ENCODE measurements at places on chromosomes 1 and 21. TPM values are rescaled to one million over a fixed set of nuclear protein-coding genes. Genes with fewer than 3 reads are reported as not detected.

Gene CSRP1
- polyA plus RNA-seq: 136 TPM

Gene KAZN
- polyA plus RNA-seq: 37.0 TPM

Gene SERPINC1
- polyA plus RNA-seq: 0.80 TPM

Gene SYTL1
- polyA plus RNA-seq: 6.6 TPM

Gene RYR2
- polyA plus RNA-seq: 1.2 TPM

Gene NOTCH2
- 160 TPM for polyA plus RNA-seq

Gene CELA3A
- not detected for polyA plus RNA-seq

Gene TNNT2
- 72.2 TPM for polyA plus RNA-seq

Gene FNDC5
- polyA plus RNA-seq: 45.6 TPM

Gene OR2T29
- polyA plus RNA-seq: not detected

Gene TSSK3
- 1.3 TPM for polyA plus RNA-seq

Gene XCL2
- not detected for polyA plus RNA-seq

Gene CLIC6
- 1.8 TPM for polyA plus RNA-seq

Gene MAP3K21
- polyA plus RNA-seq: 26.7 TPM

GRCh38 chr1:21308330-21308729, 18.1 kb upstream of the ECE1 start:
- DNase-seq: no peak

- DNase-seq: no peak
Measured at GRCh38 chr1:78383923-78384322, 106.9 kb upstream of the PTGFR start.

DNA sequence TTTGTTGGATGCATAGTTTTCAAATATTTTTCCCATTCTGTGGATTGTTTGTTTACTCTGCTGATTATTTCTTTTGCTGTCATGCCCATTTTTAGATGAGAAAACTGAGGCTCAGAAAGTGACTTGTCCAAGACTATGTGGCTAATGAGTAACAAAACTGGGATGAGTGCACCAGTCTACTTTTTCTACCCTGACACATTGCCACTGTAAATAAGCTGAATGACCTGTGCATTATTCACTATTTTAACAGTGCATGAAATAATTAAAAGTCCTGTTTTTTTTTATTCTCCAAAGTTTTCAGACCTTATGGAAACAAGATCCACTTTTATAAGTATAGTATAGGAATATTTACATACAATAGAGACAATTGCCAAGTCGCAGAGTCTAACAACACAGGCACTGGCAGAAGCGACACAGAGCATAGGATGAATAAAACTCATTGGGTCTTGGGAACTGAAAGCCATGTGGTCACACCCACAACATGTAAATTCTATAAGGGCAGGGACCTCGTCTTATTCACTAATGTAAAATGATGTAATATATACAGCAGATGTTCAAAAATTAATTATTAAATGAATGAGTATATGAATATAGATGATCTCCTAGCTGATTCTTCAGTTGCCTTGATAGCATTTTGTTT, 45.2 kb downstream of the HLX start:
- no peak for DNase-seq

DNA sequence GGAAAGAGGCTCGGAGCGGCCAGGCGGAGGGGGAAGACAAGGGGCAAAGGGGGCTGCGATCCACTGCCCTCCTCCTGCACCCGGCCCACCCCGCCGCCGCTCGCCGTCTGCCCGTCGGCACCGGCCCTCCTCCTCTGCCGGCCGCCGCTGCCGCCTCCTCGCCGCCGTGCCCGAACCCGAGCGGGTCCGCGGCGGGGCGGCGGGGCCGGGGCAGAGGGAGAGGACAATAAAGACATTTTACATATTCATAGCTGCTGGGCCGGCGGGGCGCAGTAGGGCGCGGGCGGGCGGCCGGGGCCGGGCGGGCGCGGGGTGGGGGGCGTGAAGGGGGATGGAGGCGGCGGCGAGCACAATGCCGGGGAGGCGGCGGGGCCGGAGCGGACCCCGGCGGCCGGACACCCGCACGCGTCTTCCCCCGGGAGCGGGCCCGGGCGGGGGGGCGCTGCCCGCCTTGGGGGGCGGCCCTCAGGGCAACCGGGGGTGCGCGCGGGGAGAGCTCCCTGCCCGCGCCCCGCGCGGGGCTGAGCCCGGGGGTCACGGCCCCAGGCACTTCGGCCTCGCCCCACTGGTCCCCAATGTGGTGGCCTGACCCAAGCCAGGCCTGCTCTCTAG, 546 bp downstream of the POU2F1 start:
- DNase-seq: no peak

GRCh38 chr1:193348769-193349535, 162.5 kb upstream of the B3GALT2 start:
- no peak for DNase-seq

GRCh38 chr1:228065543-228066347, 16.8 kb upstream of the ARF1 start:
- DNase-seq: no peak

DNA sequence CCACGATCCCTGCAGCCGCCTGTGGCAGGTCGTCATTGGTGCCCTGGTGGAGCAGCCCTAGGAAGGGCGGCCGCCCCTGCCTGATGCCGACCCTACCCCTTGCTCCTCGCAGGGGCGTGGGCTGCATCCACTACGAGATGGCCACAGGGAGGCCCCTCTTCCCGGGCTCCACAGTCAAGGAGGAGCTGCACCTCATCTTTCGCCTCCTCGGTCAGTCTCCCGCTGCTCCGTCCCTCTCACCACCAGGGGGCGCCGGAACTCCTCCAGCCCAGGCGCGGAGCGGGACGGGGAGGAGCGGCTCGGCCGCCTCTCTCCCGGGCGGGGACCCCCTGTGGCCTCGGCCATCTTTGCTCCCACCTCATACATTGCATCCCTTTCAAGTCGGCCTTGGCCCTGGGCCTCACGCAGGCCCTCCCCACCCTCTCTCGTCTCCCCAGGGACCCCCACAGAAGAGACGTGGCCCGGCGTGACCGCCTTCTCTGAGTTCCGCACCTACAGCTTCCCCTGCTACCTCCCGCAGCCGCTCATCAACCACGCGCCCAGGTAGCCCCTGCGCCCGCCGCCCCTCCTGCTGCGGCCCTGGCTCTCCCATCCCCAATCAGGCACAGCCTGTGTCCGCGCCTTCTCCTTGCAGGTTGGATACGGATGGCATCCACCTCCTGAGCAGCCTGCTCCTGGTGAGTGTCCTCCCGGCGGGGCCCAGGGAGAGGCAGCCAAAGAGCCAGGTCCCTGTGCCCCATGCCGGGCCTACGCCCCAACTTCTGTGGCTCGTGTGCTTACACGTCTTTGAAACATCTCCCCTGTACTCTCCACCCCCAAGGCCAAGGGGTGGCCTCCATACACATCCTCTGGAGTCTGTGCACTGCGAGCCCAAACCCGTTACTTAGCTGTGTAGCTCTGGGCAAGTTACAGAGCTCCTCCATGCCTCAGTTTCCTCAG, 24.7 kb downstream of the CDK18 start:
- peak; percentile 60 for DNase-seq

- DNase-seq: no peak
Measured at GRCh38 chr1:198241553-198241952, 84.8 kb downstream of the NEK7 start.

GRCh38 chr1:165686971-165687433, 11.4 kb downstream of the ALDH9A1 start:
- no peak for DNase-seq

DNA sequence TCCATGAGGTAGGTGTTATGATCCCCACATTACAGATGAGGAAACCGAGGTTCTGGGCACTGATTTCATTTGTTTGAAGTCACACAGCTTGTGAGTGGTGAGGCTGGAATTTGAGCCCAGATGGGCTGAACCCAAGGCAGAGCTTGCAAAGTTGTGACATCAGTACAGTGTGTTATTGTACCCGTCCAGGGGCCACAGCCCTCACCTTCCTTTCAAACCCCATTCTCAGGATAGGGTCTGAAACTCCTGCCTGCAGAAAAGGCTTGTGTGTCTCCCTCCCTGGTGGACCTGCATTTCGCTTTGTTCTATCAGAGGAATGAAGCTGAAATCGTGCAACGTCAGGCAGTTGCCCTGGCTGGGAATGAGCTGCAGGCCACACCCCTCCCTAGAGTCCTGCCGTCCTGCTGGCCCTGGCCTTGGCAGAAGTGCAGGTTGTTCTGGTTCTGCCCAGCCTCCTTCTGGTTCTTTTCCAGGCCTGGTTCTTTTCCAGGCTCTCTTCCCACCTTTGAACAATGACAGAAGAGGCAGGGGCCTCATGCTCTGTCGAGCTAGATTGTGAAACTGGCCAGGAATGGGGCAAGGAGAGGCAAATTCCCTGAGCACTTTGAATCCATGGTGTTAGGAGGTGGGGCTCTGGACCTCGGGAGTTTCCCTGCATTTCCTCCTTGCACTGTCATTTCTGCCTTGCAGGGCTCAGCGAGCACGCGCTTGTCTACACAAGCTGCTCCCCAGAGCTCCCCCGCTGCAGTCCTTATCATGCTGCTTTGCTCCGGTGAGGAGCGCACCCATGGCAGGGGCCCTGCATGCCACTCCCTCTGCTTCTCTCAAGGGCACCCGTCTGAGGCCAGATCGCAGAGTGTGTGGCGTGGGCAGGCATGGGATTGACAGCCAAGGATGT, 8.2 kb upstream of the MYOM3 start:
- DNase-seq: no peak

- no peak for DNase-seq
Measured at GRCh38 chr1:155093911-155094621, 15.4 kb downstream of the EFNA3 start.

- DNase-seq: no peak
Measured at GRCh38 chr1:43444151-43444828, 9.4 kb downstream of the HYI start.

GRCh38 chr1:207140536-207140935, 36.5 kb downstream of the C4BPA start:
- no peak for DNase-seq

DNA sequence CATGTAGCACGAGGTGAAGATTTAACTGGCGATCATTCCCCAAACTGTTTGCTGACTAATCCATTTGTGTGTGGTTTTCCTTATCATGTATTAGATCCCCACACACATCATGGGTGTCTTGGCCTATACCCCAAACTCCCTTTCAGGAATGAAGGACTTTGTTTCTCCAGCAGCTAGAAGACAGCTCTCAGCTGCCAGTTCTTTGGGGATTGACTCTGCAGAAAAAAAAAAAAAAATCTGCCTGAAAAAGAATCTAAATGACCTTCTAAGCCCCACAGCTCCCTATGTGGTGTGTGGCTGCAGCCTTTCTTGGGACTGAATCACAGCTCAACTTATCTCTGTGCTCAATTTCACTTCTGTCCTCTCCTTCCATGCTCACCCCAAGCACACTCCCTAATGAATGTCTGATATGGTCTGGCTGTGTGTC, 256.3 kb upstream of the DUSP10 start:
- DNase-seq: no peak

DNA sequence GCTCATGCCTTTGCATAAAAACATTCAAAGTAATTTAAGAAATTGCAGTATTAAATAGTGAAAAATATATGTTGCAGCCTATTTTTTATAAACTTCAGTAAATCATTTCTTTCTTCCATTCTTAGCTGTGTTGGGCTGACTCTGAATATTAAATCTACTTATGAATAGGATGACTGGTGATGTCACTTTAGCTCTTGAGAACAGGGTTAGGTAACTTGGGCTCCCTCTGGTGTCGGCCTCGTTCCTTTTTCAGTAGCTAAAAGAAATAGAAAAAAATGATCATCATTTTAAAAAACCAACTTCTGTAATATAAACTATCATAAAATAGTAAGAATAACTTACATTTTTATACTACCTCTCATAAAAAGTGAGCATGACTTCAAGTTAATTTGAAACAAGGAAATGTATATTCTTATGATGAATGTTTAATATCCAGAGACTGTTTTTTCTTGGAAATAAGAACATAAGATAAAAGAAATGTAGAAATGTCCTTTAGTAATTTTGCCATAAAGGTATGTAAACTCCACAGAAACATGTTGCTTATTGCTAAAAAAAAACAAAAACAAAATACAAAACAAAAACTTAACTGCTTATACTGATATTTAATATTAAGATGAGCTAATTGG, 26.8 kb upstream of the NCAM2 start:
- DNase-seq: no peak

GRCh38 chr1:24872061-24872850, 57.8 kb downstream of the RUNX3 start:
- DNase-seq: no peak

- no peak for DNase-seq
Measured at GRCh38 chr1:4586611-4587160, 67.7 kb upstream of the AJAP1 start.

DNA sequence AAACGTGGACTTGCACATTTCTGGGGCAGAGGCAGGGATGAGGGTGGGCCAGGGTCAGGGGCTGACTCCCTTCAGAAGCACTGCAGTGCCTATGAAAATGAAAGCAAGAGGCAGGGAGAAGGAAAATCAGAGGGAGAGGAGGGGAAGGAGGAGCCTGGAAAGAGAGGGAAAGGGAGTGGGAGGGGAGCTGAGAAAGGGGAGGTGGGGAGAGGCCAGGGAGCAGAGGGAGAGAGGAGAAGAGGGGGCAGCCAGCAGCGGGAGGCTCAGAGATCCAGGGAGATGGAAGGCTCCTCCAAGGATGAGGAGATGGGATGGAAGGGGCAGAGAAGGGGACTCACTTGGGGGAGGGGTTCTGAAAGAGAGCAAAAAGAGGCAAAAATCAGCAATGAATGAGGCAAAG, 96.3 kb upstream of the KLHDC7A start:
- DNase-seq: no peak

DNA sequence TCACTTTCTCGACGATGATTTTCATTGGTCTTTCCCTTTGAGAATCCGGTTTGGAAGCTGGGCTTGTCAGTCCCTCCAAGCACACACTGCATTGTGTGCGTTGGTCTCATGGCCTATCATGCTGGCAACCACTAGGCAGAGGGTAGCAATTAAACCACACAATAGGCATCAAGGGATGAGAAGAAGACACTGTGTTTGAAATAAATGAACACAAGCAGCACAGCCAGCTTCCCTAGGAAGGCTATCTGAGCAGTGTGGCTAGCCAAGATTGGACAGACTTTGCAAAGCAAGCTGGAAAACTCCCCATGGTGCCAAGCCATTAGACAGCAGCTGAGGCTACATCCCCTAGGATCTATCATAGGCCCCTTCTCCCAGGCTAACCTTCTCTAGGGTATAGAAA, 288.7 kb downstream of the NUF2 start:
- DNase-seq: no peak

DNA sequence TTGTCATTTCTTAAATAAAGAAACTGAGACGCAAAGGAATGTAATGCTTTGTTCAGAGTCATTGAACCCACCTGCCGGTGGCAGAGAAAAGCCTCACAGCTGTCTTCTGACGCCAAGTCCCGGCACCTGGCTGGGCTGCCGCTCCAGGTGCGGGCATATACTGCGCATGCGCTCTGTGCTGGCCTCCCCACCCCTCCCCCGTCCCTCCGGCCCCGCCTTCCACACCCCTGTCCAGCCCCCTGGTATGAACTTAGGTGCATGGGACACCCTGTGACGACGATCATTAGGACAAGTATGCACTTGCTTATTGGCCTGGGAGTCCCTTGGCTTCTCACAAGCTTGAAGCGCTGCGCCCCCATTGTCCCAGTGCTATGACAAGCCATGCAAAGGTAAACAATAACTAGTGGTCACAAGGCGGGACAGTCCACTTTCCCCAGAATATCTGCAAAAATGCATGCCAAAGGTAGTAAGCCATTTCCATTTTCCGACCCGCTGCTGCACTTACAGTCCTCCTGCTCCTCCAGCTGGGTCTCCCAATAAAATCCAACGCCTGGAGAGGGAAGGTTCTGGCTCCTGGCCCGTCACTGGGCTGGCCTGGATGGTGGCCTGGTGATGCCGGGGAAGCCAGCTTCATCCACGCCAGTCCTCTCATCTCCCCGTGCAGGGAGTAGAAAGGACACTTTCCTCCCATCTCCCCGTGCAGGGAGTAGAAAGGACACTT, 100.4 kb downstream of the PSMG1 start:
- no peak for DNase-seq

GRCh38 chr1:158147401-158147800, 33.3 kb upstream of the CD1D start:
- no peak for DNase-seq

- no peak for DNase-seq
Measured at GRCh38 chr1:41812051-41812450, 106.7 kb downstream of the HIVEP3 start.
